Gastroesophageal sphincter (tissue), 4 donors: ENCODE measurements at places on chromosomes 11 and 22.

DNA sequence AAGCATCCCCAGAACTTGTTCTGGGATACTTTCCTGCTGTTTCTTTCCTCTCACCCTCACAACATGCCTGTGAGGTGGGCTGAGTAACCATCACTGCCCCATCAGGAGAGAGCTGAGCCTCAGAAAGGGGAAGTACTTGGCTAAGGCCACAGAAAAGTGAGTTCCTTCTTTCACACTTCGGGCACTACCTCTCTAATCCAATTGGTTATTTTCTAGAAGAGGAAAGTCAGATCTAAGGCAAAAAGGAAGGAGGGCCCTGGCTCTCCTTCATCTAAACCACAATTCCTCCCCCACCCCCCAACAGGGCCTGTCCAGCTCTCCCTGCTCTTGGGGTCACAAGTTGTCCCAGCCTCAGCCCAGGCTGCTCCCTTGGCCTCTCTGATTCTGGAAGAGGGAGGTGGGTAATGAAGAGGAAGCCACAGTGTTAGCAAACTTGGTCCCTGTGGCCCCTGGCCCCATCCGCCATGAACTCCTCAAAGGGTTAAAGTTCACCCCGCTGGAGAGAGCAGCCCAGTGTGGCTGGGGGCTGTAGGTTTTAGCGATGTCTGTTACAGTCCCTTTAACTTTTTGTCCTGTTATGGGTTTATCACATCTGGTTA is 34.0 kb downstream of the SLC22A12 start:
- H3K4me1 ChIP-seq: no peaks in the 10 kb centered on the region
- H3K27me3 ChIP-seq: no peaks in the 10 kb centered on the region
- H3K27ac ChIP-seq: no peak overlapping the region
- no peak overlapping the region for H3K4me3 ChIP-seq

DNA sequence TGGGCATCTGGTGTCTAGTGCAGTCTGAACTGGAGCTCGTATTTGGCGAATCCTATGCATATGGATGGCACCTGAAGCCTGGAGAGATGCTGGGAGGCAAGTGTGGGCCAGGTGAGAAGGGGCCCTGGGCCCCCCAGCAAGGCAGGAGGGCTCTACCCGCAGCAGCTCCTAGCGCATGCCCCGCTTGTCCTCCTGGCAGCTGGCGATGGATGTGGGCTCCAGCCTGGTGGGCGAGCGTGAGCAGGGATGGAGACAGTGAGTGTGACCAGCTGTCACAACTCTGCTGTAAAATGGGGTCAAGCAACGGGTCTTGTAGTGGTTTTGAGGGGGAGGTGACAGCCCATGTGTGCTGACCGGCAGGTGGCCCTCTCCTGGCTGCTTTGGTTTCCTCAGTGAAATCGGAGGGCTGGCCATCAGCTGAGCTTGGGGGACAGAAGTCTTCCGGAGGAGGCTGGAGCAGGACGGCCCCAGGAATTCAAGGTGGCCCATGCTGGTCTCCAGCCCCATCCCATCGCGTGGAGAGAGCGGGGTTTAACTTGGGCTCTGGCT is 12.0 kb downstream of the FRMD8 start:
- no peaks in the 10 kb centered on the region for H3K36me3 ChIP-seq
- H3K4me1 ChIP-seq: peaks cover 2% of the 10 kb centered on the region
- no peak overlapping the region for H3K27ac ChIP-seq
- no peaks in the 10 kb centered on the region for H3K27me3 ChIP-seq
- no peak overlapping the region for H3K4me3 ChIP-seq
- no peak for ATAC-seq

GRCh38 chr11:134155946-134156865 is 67.6 kb downstream of the NCAPD3 start:
- H3K4me3 ChIP-seq: no peak overlapping the region
- H3K36me3 ChIP-seq: no peaks in the 10 kb centered on the region
- no peak for ATAC-seq

GRCh38 chr22:46537225-46537945 is at the start of gene CELSR1:
Gene CELSR1, minus strand, starts transcription at chr22:46537620. Its CDS starts 450 bp downstream, at chr22:46537170.
- no peaks in the 10 kb centered on the region for H3K36me3 ChIP-seq
- peak within 1 kb of the TSS; percentile 38 for H3K4me3 ChIP-seq
- ATAC-seq: peak; percentile 46
- H3K27ac ChIP-seq: peak within 1 kb of the TSS; percentile 24

GRCh38 chr11:46181843-46182424 is 60.7 kb upstream of the PHF21A start:
- no peak for ATAC-seq
- H3K27ac ChIP-seq: no peak overlapping the region
- H3K27me3 ChIP-seq: peaks cover 11% of the 10 kb centered on the region
- no peak overlapping the region for H3K4me3 ChIP-seq
- H3K36me3 ChIP-seq: no peaks in the 10 kb centered on the region

DNA sequence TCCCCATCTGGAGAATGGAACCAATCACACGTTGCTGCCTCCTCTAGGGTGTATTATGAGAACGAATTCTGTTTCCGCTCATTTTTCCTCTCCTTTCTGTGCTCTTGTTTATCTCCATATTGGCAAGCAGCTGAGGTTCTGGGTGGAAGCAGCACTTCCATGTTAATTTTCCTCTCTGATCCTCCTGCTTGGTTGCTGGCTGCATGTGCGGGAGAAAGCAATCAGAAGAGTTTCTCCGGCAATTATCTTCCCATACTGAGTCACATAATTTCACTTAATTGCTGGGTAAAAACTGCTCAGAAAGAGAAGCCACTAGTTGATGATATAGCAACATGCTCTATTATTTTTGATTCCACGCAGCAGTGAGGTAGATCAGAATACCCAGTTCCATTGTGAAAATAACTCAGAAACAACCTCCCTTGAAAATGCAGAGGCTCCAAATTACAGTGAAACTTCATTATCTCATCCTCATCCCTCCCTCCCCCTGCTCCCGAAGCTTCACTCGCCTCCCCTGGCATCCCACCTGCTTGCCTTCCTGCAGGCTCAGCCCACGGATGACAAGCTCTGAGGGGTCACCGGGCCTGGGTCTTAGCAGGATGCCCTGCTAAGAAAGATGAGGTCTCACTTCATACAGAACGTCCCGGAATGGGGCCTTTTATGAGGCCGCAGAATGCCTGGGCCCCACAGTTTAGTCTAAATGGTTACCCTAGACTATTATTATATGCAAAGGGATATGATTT is 20.4 kb downstream of the FXYD6 start:
- no peak for ATAC-seq

GRCh38 chr11:65891219-65892136 is 1.0 kb downstream of the CCDC85B start:
- no peaks in the 10 kb centered on the region for H3K36me3 ChIP-seq
- H3K27me3 ChIP-seq: no peaks in the 10 kb centered on the region
- peak overlapping the region; percentile 82 for H3K27ac ChIP-seq
- peak overlapping the region; percentile 86 for H3K4me3 ChIP-seq
- no peak for ATAC-seq

- H3K4me3 ChIP-seq: no peak overlapping the region
- H3K27ac ChIP-seq: no peak overlapping the region
- H3K27me3 ChIP-seq: no peaks in the 10 kb centered on the region
- ATAC-seq: no peak
- H3K36me3 ChIP-seq: no peaks in the 10 kb centered on the region
Measured at GRCh38 chr11:63761188-63761587, 7.4 kb downstream of the ZFTA start.

DNA sequence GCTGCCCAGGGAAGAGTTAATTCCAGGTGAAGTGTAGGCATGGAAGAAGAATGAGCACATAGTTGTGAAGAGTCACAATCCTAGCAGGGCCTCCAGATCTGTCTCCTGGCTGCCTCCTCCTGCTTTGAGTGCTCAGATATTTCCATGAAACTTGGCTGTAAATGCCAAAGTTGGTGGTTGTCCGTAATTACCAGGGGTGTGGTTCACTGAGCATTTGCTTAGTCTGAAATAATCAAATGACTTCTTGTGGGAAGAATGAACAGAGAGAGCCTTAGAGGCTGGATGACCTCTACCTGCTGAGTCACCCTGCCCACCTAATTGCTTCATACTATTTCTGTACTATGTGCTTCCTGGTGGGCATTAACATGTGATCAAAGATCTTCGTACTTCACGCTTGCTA is 50.9 kb downstream of the APIP start:
- no peaks in the 10 kb centered on the region for H3K4me1 ChIP-seq
- no peaks in the 10 kb centered on the region for H3K27me3 ChIP-seq
- no peak for ATAC-seq
- no peak overlapping the region for H3K4me3 ChIP-seq
- no peak overlapping the region for H3K27ac ChIP-seq
- no peaks in the 10 kb centered on the region for H3K36me3 ChIP-seq

DNA sequence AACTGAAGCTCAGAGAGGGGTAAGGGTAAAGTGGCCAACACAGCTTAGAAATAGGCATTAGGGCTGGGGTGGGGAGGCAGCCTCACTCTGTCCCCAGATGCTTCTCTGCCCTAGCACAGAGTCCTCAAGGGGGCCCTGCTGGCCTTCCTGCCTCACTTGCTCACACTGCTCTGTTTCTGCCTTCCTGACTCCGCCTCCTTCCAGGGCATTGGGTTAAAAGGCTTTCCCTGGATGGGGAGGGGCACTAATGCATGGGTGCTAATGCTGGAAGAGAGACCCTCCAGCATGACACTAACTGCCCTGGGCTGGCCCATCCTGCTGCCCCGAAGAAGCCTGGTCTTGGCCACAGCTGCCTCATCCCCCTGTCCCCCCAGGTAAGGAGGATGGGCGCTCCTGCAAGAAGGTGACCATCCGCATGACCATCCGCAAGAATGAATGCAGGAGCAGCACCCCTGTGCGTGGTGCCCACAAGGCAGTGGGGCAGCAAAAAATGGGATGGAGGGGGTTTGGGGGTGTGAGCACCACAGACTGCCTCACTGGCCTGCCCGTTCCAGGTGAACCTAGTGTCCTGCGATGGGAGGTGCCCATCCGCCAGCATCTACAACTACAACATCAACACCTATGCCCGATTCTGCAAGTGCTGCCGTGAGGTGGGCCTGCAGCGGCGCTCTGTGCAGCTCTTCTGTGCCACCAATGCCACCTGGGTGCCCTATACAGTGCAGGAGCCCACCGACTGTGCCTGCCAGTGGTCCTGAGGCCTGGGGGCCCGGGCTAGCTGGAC is 74.0 kb upstream of the MYOD1 start:
- peaks cover 19% of the 10 kb centered on the region for H3K27me3 ChIP-seq
- H3K4me1 ChIP-seq: no peaks in the 10 kb centered on the region
- no peak for ATAC-seq
- no peaks in the 10 kb centered on the region for H3K36me3 ChIP-seq

- no peaks in the 10 kb centered on the region for H3K36me3 ChIP-seq
- H3K27ac ChIP-seq: no peak overlapping the region
- H3K4me1 ChIP-seq: no peaks in the 10 kb centered on the region
- no peak overlapping the region for H3K4me3 ChIP-seq
Measured at GRCh38 chr11:91350931-91351330, 873.7 kb upstream of the FAT3 start.

DNA sequence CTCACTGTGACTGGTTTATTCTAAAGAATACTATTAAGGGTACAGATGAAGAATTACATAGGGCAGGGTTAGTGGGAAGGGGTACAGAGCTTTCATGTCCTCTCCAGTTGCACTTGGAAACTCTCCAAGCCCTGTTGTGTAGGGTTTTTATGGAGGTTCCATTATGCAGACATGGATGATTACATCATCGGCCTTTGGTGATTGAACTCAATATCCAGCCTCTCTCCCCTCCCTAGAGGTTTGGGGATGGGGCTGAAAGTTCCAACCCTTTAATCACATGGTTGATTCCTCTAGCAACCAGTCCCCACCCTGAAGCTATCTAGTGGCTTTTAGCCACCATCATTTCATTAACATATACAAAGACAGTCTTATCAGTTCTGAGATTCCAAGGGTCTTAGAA is 472.6 kb downstream of the BUD13 start:
- no peaks in the 10 kb centered on the region for H3K27me3 ChIP-seq
- ATAC-seq: no peak
- no peak overlapping the region for H3K27ac ChIP-seq
- no peak overlapping the region for H3K4me3 ChIP-seq
- H3K36me3 ChIP-seq: no peaks in the 10 kb centered on the region

GRCh38 chr22:42156598-42156997 is 26.0 kb upstream of the CYP2D6 start:
- H3K27ac ChIP-seq: no peak overlapping the region
- no peaks in the 10 kb centered on the region for H3K36me3 ChIP-seq
- no peak overlapping the region for H3K4me3 ChIP-seq
- H3K4me1 ChIP-seq: no peaks in the 10 kb centered on the region
- no peak for ATAC-seq
- no peaks in the 10 kb centered on the region for H3K27me3 ChIP-seq

GRCh38 chr11:116840224-116840745 is 2.9 kb upstream of the APOA1 start:
- H3K4me1 ChIP-seq: peaks cover 3% of the 10 kb centered on the region
- peaks cover 24% of the 10 kb centered on the region for H3K36me3 ChIP-seq

DNA sequence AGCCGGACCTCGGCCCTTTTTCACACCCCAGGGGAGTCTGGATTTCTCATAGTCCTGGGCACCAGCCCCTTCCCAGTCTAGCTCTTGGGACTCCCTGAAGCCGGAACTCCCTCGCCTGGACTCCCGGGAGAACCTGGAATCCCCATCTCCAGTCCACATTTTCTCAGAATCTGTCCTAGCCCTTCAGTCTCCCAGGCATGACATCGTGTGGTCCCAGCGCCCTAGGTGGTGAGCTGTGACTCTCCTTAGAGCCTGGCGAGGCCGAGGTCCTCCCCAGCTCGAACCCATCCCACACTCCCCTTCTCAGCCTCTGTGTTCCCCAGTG is 673 bp upstream of the DUSP18 start:
- H3K36me3 ChIP-seq: peaks cover 19% of the 10 kb centered on the region
- H3K4me3 ChIP-seq: peak overlapping the region; percentile 79
- H3K27me3 ChIP-seq: peaks cover under 1% of the 10 kb centered on the region
- H3K4me1 ChIP-seq: no peaks in the 10 kb centered on the region
- H3K27ac ChIP-seq: no peak overlapping the region
- ATAC-seq: no peak

DNA sequence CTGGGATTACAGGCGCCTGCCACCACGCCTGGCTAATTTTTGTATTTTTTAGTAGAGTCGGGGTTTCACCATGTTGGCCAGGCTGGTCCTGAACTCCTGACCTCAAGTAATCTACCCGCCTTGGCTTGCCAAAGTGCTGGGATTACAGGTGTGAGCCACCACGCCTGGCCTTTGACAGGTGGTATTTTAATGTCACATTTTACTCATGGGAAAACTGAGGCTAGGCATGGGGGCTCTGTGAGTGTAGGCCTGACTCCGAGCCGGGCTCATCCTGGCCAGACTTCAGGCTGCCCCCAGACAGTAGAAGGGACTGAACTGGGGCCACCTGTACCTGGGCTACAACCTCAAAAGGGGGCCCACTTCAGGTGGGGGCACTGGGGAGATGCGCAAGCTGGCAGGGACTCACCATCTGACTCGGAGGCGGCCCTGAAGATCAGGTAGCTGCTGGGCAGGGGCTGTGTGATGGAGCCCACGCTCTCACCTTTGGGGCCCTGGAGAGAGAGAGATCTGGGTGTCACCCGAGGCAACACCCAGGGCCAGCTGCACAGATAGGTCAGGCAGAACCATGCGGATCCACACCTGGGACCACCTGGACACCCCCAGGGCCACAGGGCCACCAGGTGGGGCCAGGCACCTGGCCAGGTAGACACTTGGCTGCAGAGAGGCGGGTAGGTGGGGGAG is 45.8 kb downstream of the OSBPL5 start:
- no peak for ATAC-seq
- H3K27ac ChIP-seq: no peak overlapping the region
- no peaks in the 10 kb centered on the region for H3K27me3 ChIP-seq
- H3K4me1 ChIP-seq: peaks cover 10% of the 10 kb centered on the region
- H3K36me3 ChIP-seq: peaks cover 67% of the 10 kb centered on the region
- H3K4me3 ChIP-seq: no peak overlapping the region

GRCh38 chr11:34154059-34154875 is 48.8 kb downstream of the NAT10 start:
- peak overlapping the region; percentile 79 for H3K27ac ChIP-seq
- H3K36me3 ChIP-seq: peaks cover 61% of the 10 kb centered on the region
- ATAC-seq: no peak
- no peak overlapping the region for H3K4me3 ChIP-seq
- H3K4me1 ChIP-seq: no peaks in the 10 kb centered on the region
